T-helper 17 cell (primary cell): ENCODE measurements at places on chromosomes 1 and 21.

DNA sequence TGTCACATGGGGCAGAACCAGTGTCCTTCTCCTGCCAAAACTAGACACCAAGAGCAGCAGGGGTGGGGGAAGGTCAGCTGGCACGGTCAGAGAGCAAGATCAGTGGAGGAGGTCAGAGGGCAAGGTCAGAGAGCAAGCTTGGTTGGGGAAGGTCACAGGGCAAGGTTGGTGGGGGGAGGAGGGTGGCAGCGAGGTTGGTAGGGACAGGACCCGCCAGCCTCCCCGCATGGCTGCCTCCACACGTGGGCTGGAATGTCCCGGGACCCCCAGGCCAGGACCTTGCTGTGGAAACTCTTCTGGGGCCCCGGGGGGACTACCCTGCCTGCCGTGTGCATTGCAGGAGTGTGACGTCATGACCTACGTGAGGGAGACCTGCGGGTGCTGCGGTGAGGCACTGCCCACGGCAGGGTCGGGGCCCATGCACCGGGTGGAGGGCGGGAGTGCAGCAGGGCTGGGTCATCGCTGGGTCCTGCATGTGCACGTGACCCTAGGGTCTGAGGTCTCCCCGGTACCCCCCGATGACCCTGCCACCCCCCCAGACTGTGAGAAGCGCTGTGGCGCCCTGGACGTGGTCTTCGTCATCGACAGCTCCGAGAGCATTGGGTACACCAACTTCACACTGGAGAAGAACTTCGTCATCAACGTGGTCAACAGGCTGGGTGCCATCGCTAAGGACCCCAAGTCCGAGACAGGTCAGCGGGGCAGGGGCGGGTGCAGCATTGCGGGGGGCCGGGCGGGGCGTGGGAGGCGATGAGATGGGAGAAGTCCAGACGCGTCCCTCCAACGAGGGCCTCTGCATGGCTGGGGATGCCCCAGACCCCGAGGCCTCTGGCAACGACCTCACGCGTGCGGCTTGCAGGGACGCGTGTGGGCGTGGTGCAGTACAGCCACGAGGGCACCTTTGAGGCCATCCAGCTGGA is 27.3 kb downstream of the COL6A2 start:
- peak; percentile 2 for DNase-seq
- H3K27ac ChIP-seq, result no peak overlapping the region
- no peaks in the 10 kb centered on the region for H3K36me3 ChIP-seq
- H3K4me1 ChIP-seq, result no peaks in the 10 kb centered on the region
- no peak overlapping the region for H3K4me3 ChIP-seq

GRCh38 chr1:173093691-173094445 is 43.1 kb upstream of the TNFSF18 start:
- no peak overlapping the region for H3K4me3 ChIP-seq
- no peak for DNase-seq
- no peaks in the 10 kb centered on the region for H3K36me3 ChIP-seq
- no peak overlapping the region for H3K27ac ChIP-seq
- H3K27me3 ChIP-seq, result no peaks in the 10 kb centered on the region

- DNase-seq, result no peak
- peak overlapping the region; percentile 97 for H3K27ac ChIP-seq
Measured at GRCh38 chr1:21284206-21285054, 5.8 kb downstream of the ECE1 start.

GRCh38 chr1:31981972-31982371 is 31.7 kb upstream of the KHDRBS1 start:
- no peaks in the 10 kb centered on the region for H3K27me3 ChIP-seq
- H3K27ac ChIP-seq, result peak overlapping the region; percentile 96
- peak overlapping the region; percentile 56 for H3K4me3 ChIP-seq
- peaks cover 45% of the 10 kb centered on the region for H3K4me1 ChIP-seq
- peak; percentile 11 for DNase-seq

DNA sequence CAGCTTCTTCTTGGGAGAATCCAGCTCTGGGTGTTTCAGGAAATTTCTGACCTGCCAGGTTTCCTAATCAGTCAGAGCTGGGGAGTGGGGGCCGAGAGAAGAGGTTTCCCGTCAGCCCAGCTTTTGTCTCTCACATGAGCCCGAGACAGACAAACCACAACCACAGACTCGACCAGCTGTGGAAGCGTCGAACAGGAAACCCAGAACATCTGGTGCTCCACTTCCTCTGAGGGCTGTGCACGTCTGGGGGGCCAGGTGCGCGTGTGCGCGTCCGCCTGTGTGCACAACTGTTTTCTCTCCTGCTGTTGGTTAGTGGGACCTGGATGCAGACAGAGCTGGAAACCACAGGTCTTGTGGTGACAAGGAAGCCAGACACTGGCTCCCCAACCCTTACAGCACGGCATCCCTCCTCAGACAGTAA is 113.0 kb upstream of the SLC25A33 start:
- peaks cover 46% of the 10 kb centered on the region for H3K4me1 ChIP-seq
- H3K27ac ChIP-seq, result peak overlapping the region; percentile 83
- peak overlapping the region; percentile 66 for H3K4me3 ChIP-seq
- H3K27me3 ChIP-seq, result no peaks in the 10 kb centered on the region
- H3K36me3 ChIP-seq, result no peaks in the 10 kb centered on the region
- peak; percentile 77 for DNase-seq

GRCh38 chr21:45559216-45560105 is 17.2 kb upstream of the SLC19A1 start:
- H3K27ac ChIP-seq, result no peak overlapping the region
- H3K4me1 ChIP-seq, result peaks cover 9% of the 10 kb centered on the region
- H3K4me3 ChIP-seq, result no peak overlapping the region
- peaks cover 2% of the 10 kb centered on the region for H3K36me3 ChIP-seq
- H3K27me3 ChIP-seq, result peaks cover 21% of the 10 kb centered on the region

- no peak for DNase-seq
- peaks cover 7% of the 10 kb centered on the region for H3K4me1 ChIP-seq
Measured at GRCh38 chr1:63319046-63320021, 3.0 kb upstream of the FOXD3 start.

DNA sequence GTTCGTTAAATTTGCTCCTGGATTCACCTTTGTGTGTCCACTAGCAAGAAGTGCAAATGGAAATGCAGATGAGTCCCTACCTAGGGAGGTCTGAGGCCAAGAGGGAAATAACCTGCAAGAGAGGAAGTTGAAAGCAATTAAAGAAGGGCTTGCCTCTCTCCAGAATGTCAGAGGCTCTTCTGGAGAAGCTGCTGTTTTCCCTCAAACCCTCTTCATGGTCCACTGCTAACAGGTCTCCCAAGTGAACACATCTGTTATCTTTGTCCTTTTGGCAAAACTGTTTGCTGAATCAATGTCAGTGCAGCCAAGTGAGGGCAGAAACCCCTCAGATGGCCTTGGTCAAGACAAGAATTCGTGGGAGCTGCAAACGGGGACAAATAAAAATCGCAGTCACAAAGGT is 177.3 kb upstream of the PLXNA2 start:
- H3K36me3 ChIP-seq, result no peaks in the 10 kb centered on the region
- no peak for DNase-seq
- no peaks in the 10 kb centered on the region for H3K4me1 ChIP-seq
- H3K27ac ChIP-seq, result no peak overlapping the region

DNA sequence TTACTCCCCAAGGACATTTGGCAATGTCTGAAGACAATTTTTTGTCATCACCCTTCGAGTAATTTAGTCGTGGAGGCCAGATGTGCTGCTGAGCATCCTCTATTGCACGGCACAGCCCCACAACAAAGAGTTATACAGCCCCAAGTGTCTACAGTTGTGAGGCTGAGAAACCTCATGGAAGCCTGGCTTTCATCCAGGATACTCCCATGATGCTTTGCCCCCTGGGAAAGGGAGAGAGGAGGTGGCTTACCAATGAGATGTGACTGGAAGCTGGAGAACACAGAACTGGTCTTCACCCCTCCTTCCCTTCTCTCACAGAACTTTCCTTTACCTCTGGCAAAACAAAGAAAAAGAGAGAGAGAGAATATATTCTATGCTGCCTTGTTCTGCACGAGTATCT is 150.9 kb upstream of the VAMP3 start:
- no peak overlapping the region for H3K4me3 ChIP-seq
- H3K27me3 ChIP-seq, result peaks cover 47% of the 10 kb centered on the region
- no peak overlapping the region for H3K27ac ChIP-seq
- no peaks in the 10 kb centered on the region for H3K4me1 ChIP-seq
- H3K36me3 ChIP-seq, result no peaks in the 10 kb centered on the region
- DNase-seq, result no peak

- peaks cover 36% of the 10 kb centered on the region for H3K27me3 ChIP-seq
- peaks cover 2% of the 10 kb centered on the region for H3K36me3 ChIP-seq
- H3K27ac ChIP-seq, result no peak overlapping the region
- DNase-seq, result no peak
- no peak overlapping the region for H3K4me3 ChIP-seq
Measured at GRCh38 chr1:35058988-35059387, 20.2 kb upstream of the ZMYM1 start.
